CD4-positive, alpha-beta T cell treated with Interleukin-10 for 1 hour (primary cell): ENCODE measurements at places on chromosomes 7 and 10.

GRCh38 chr10:17528306-17528862 is 74.0 kb upstream of the ST8SIA6 start:
- no peak for DNase-seq

DNA sequence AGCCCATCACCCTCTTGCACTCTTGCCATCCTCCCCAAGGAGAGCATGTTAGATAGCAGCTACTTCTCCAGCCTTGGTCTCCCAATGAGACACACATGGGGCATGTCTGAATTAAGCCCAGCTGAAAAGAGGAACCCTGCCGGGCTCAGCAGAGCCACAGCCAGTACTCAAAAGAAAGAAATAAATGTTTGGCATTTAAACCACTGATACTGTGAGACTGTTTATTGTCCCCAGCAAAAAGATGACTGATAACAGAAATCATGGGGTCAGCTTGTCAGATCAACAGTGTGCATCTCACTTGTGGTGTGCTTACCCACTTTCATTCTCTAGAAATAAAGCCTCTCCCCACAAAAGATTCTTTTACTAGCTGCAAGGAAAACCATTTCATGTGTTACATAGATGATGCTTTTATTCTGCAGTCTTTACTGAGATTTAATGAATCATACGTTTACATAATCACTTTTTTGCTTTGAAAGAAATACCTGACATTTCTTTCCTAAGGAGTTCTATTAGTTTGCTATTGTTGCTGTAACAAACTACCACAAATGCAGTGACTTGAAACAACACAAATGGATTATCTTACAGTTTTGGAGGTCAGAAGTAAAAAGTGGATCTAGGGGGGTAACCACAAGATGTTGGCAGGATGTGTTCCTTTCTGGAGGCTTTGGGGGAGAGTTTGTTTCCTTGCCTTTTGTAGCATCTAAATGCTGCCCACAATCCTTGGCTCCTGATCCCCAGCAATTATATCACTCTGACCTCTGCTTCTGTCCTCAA is 20.9 kb downstream of the ANKRD7 start:
- DNase-seq = no peak

GRCh38 chr10:131041441-131041840 is 270.1 kb downstream of the TCERG1L start:
- DNase-seq = no peak

GRCh38 chr7:99733448-99733847 is 1.5 kb downstream of the CYP3A7 start:
- DNase-seq = no peak

- no peak for DNase-seq
Observed at GRCh38 chr7:20365486-20365885, 34.8 kb downstream of the ITGB8 start.

DNA sequence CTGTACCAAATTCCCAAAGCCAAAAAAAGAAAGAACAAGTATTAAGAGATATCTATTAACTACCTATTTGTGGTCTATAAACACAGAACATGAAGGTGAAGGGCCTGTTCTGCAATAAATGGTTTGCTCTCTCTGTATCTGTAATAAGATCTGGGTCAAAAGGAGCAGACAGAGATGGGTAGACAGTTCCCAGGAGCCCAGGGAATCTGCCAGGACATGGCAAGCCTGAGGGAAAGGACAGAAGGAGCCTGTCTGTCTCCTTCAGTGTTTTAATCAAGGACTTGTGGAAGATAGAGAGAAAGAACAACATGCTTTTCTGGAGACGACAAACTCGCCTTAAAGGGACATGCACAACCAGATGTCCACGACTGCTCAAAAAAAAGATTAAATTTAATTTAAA is 165.7 kb downstream of the ELMO1 start:
- no peak for DNase-seq

- DNase-seq = no peak
Observed at GRCh38 chr7:87123105-87123504, 29.1 kb upstream of the DMTF1 start.

DNA sequence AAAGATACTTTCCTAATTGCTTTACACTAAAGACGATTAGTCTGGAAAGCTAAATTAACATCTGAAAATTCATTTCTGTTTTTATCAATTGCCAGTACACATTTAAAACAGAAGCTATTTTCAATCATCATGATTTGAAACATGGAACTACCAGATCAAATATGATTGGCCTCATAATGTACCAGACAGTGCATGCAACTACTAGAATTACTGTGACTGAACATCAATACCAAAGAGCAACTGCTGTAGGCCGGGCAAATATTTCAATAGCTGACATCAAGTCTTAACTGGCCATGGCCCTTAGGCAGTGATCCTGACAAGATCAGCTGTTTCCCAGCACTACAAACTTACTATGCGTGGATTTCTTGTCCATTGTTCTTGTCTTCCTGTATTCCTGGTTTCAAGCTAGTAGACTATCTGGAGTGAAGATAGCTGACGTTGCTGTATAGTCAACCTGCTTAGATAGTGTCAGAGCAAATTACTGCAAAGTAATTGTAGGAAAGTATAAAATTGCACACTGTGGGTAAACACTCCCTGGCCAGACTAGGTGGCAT is 21.7 kb upstream of the WNT16 start:
- DNase-seq = no peak

DNA sequence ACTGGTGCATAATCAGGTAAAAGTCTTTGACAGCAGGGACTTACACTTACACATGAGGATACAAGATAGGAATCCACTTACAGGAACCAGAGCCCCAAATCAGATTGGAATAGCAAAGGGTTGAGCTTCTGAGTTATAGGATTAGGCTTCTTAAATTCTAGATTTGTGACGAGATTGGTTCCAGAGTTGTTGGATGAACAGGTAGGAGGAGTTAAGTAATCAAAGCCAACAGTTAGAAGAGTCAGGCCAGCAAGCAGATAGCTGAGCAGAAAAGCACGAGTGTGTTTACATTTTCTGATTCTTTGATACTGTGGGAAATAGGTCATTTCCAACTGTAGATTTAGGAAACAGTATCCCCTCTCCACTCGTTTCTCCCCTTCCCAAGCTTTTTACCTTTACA is 167.0 kb downstream of the MDFIC start:
- no peak for DNase-seq

- DNase-seq = no peak
Observed at GRCh38 chr10:12431151-12432101, 82.1 kb downstream of the CAMK1D start.

DNA sequence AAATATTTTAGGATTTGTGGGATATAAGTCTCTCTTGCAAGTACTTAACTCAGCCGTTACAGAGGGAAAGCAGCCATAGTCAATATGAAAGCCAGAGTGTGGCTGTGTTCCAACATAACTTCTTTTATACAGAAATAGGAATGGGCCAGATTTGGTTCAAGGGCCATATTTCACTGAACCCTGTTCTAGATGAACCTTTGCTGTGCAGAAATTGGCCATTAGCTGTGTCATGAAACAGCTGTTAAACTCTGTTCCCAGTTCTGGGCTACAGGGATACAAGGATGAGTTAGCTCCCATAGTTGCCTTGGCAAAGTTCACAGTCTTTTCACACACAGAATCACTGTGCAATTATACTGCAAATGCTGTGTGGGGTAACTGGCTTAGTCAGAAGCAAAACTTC is 213.9 kb upstream of the LRRN3 start:
- no peak for DNase-seq

GRCh38 chr7:30721211-30721610 is 30.7 kb upstream of the INMT start:
- no peak for DNase-seq

DNA sequence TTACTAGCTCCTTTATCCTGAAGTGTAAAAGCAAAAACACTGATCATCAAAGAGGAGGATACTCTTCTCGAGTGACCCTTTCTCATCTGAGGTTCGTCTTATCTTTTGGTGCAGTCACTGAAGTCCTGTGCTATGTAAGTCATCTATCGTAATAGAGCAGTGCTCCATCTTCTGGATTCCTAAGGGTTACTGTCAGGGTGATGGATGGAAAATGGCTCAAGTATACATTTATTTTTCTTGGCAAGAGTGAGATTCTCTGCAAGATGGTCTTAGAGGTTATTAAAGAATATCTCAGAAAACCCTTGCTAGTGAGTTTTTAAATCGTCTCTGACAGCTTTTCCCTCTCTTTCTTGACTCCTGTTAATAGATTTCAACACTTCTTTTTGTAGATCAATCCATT is 12.4 kb downstream of the PRKG1 start:
- no peak for DNase-seq

GRCh38 chr7:115223959-115224358 is 302.1 kb downstream of the MDFIC start:
- DNase-seq = no peak

GRCh38 chr7:117874191-117874700 is 1.0 kb upstream of the CTTNBP2 start:
- no peak for DNase-seq

DNA sequence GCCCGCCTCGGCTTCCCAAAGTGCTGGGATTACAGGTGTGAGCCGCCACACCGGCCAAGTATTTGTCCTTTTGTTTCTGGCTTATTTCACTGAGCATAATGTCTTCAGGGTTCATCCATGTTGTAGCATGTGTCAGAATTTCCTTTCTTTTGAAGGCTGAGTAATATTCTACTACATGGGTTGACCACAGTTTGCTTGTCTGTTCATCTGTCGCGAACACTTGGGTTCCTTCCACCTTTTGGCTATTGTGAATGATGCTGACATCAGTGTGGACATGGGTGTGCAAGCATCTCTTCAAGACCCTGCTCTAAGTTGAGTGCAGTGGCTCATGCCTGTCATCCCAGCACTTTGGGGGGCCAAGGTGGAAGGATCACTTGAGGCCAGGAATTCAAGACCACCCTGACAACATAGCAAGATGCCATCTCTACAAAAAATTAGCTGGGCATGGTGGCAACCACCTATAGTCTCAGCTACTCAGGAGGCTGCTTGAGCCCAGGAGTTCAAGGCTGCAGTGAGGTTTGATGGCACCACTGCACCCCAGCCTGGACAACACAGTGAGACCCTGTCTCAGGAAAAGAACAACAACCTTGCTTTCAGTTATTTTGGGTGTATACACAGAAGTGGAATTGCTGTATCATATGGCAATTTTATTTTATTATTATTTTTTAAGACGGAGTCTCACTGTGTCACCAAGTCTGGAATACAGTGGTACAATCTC is 17.0 kb downstream of the CHST12 start:
- no peak for DNase-seq

- no peak for DNase-seq
Observed at GRCh38 chr7:31476941-31477677, 36.8 kb upstream of the ITPRID1 start.

- no peak for DNase-seq
Observed at GRCh38 chr7:33964417-33965182, 59.3 kb downstream of the BMPER start.
